Sciatic nerve (tissue), 2 donors: ENCODE measurements at places on chromosomes 2 and 18. TPM values are rescaled to one million over a fixed set of nuclear protein-coding genes. Genes with fewer than 3 reads are reported as not detected.

DNA sequence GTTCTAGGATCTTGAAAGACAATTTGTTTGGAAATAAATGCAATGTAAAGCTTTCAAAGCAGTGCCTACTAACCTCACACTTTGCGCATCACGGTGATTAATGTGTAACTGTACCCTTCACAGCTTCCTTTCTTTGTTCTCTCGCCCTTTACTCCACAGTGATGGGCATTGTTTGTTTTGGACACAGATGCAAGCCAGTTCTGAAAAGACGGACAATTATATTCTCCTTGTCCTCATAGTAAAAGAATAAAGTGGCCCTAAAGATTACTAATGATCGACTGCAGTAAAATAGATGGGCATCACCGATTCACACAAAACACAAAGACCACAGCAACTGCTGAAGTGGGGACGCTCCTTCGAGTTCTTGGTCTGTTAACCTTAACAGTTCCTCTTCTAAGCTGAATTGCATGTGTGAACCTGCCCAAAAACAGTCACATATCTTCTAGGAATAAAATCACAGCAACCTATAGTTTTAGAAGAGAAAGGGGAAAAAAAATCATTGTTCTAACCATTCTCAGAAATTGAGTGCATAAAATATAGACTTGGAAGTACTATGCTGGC is 7.7 kb downstream of the L3MBTL4 start:
- no peak for DNase-seq

DNA sequence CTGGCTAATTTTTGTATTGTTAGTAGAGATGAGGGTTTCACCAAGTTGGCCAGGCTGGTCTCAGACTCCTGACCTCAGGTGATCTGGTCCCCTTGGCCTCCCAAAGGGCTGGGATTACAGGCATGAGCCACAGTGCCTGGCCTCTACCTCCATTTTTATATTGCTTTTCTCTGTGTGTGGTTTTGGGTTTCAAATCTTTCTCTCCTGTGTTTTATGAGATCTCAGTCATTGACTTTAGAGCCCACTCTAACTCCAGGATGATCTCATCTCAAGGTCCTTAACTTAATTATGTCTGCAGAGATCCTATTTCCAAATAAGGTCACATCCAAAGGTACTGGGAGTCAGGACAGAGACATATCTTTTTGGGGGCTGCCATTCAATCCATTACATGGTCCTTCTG is 24.7 kb downstream of the ARL4C start:
- no peak for DNase-seq

- DNase-seq, result no peak
Observed at GRCh38 chr2:128466776-128467175, 148.1 kb upstream of the HS6ST1 start.

DNA sequence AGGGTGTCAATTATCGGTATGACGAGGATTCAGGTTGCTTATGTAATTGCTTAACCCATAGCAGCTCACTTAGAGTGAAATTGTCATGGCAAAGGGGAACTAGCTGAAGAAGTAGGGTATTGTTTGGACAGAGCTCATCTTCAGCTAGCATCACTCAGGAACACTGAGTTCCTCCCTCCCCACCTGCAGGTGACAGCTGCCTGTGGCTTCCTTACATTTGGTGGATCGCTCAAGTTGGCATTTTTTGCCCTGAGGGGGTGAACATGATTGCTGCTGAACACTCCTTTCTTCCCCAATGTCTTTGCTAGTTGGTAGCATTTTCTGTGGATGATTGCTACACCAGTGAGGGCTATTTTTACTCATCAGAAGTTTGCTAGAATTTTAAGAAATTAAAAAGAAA is 86.7 kb upstream of the THUMPD2 start:
- no peak for DNase-seq

DNA sequence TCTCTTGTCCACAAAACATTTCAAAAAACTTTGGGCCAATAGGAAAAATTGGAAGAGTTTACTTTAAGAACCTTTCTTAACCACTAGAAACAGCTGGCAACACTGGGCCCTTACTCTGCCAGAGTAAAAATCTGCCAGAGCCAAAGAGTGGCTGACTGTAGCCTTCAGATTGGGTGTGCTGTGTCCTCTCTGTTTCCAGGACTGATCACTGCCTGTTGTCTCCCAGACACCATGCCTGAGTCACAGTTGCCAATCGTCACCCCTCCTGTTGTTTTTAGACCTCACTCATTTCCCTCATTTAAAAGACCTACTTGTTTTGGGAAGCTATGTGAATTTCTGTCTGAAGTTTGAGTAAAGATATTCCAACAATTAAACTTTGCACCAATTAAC is 159.1 kb downstream of the PPP1R1C start:
- DNase-seq, result no peak

DNA sequence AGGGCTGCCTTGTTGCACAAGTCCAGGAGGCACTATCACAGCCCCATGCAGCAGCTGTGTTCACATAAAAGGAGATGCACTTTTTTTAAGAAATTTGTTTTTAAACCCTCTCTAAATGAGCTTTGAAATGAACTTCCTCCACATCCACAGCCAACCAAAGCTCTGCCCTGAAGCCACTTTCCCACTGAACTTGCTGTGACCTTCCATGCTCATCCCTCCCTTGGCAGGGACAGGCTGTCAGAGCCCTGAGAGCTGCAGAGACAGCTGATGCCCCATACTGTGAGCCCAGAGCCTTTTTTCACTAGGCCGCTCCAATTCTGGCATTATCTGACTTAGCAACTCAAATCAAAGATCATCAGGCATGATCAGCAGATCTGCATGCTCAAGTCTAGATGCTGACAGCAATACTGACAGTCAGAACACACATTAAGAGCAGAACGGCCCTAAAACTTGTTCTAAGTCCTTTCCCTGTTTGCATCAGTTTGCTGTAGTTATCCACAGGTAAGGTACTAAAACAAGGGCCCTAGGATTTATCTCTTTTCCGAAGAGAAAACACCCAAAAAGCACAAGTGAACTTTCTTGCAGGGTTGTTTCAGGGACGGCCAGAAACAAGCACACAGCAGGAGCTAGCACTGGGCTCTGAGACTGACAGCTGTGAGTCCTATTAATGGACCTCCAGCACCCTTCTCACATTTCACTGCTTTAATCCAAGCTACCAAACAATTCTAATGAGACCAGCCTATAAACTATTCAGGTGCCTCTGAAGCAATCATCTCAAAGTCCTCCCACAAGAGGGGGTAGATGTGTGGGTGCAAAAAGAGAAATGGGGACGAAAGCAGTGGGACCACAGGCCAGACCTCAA is 34.9 kb downstream of the RNU4ATAC start:
- no peak for DNase-seq

Gene IL36B
- not detected for total RNA-seq
